Upper lobe of left lung (tissue), 6 donors: ENCODE measurements at places on chromosomes 4 and X. TPM values are rescaled to one million over a fixed set of nuclear protein-coding genes. Genes with fewer than 3 reads are reported as not detected.
A peak's percentile ranks its signal among the peaks of the same experiment; 100 is the strongest.

GRCh38 chr4:140673729-140674128 lies 82.5 kb downstream of the TBC1D9 start:
- no peak overlapping the region for H3K27ac ChIP-seq
- H3K4me1 ChIP-seq, result no peaks in the 10 kb centered on the region
- DNase-seq, result no peak
- H3K4me3 ChIP-seq, result no peak overlapping the region

- no peaks in the 10 kb centered on the region for H3K27me3 ChIP-seq
- no peaks in the 10 kb centered on the region for H3K36me3 ChIP-seq
- DNase-seq, result no peak
- H3K4me3 ChIP-seq, result no peak overlapping the region
- no peaks in the 10 kb centered on the region for H3K4me1 ChIP-seq
Observed at GRCh38 chr4:115054836-115055235, 58.6 kb downstream of the NDST4 start.

- H3K36me3 ChIP-seq, result no peaks in the 10 kb centered on the region
- peak overlapping the region; percentile 14 for H3K27ac ChIP-seq
- DNase-seq, result no peak
- no peaks in the 10 kb centered on the region for H3K4me1 ChIP-seq
Observed at GRCh38 chr4:158051401-158052235, 121.2 kb downstream of the GASK1B start.

- no peak overlapping the region for H3K4me3 ChIP-seq
- DNase-seq, result no peak
- H3K27ac ChIP-seq, result no peak overlapping the region
- H3K27me3 ChIP-seq, result no peaks in the 10 kb centered on the region
- H3K36me3 ChIP-seq, result no peaks in the 10 kb centered on the region
Observed at GRCh38 chrX:115437841-115438595, 123.0 kb upstream of the PLS3 start.

GRCh38 chrX:153637121-153638040 lies 9.6 kb upstream of the DUSP9 start:
- no peaks in the 10 kb centered on the region for H3K36me3 ChIP-seq
- H3K27me3 ChIP-seq, result peaks cover 3% of the 10 kb centered on the region

The TMSB15C gene
- not detected for total RNA-seq

The CXXC4 gene
- 1.2 TPM for total RNA-seq

The NCAPG gene
- 2.1 TPM for total RNA-seq

The GPR119 gene
- total RNA-seq, result not detected

- H3K27ac ChIP-seq, result no peak overlapping the region
- no peaks in the 10 kb centered on the region for H3K27me3 ChIP-seq
- DNase-seq, result no peak
- H3K36me3 ChIP-seq, result no peaks in the 10 kb centered on the region
Observed at GRCh38 chrX:368811-369562, 17.7 kb downstream of the PPP2R3B start.

DNA sequence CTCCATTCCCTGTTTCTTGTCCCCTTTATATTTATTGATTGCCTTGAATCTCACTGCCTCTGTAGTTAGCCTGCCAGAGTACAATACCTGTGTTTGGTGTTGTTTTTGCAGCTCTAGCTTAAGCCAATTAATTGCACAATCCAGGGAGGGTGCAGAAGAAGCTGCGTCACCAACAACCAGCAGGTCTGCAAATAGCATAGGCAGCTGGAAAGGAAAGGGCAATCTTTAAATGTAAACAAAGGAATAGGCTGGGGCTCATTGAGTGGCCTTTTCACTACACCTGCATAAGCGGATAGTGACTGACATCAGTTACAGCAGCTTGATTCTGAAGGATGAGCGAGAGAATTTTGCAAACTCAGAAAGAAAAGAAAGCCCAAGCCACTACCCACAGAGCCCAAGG lies 106.8 kb upstream of the RAI2 start:
- peak; percentile 31 for DNase-seq
- H3K4me1 ChIP-seq, result no peaks in the 10 kb centered on the region
- no peaks in the 10 kb centered on the region for H3K36me3 ChIP-seq
- H3K4me3 ChIP-seq, result no peak overlapping the region
- no peaks in the 10 kb centered on the region for H3K27me3 ChIP-seq

GRCh38 chrX:100649550-100650356 lies 5.8 kb downstream of the SRPX2 start:
- DNase-seq, result no peak
- H3K27me3 ChIP-seq, result no peaks in the 10 kb centered on the region
- no peaks in the 10 kb centered on the region for H3K4me1 ChIP-seq
- H3K36me3 ChIP-seq, result no peaks in the 10 kb centered on the region
- H3K4me3 ChIP-seq, result no peak overlapping the region

The XAGE1A gene
- total RNA-seq, result 0.54 TPM

DNA sequence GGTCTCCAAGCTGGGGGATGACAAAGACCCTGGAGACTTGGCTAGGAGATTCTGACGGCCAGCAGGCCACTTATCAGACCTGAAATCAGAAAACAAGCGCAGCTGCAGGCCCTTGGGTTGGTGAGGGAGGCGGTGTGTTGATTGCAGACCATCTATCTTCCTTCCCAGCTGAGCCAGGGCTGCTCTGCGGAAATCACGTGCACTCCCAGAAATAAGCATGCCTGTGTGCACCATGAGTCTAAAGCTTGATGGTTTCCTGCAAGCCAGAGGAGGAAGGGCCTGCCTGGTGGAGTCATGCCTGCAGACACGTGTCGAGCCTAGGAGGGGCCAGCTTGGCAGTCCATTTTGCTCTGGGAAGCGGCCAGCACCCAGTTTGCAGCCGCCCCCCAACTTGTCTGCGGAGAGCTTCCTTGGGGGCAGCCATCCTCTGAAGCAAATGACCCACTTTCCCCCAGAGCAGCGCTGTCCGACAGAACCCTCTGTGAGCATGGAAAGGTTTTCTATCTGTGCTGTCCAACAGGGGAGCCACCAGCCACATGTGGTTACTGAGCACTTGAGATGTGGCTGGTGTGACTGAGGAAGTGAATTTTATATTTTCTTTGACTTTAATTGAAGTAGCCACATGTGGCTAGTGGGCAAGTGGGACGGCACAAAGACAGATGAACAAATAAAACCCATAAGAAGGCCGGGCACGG lies 175.7 kb upstream of the BCOR start:
- no peaks in the 10 kb centered on the region for H3K27me3 ChIP-seq
- no peak for DNase-seq
- no peaks in the 10 kb centered on the region for H3K4me1 ChIP-seq
- H3K27ac ChIP-seq, result no peak overlapping the region

GRCh38 chrX:21799767-21800166 lies 39.6 kb upstream of the MBTPS2 start:
- DNase-seq, result no peak
- no peak overlapping the region for H3K4me3 ChIP-seq
- H3K27ac ChIP-seq, result no peak overlapping the region
- no peaks in the 10 kb centered on the region for H3K36me3 ChIP-seq
- no peaks in the 10 kb centered on the region for H3K27me3 ChIP-seq

DNA sequence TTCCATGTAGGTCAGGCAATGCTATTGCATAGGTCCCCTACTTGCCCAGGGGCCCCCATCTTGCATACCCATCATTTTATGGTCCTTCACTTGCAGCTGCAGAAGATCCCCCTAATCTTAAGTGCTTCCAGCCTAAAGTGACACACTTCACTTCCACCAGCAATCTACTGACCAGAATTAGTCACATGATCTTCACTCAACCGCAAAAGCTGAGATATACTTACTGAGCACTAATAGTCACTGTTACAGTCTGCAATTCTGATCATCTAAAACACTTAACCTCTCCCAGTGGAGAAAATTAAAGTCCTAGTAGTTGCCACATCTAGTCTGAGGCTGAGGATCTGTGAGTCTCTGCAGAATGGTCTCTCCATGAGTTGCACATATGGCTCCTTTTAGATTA lies 82.1 kb downstream of the AREG start:
- H3K4me1 ChIP-seq, result no peaks in the 10 kb centered on the region
- H3K27ac ChIP-seq, result no peak overlapping the region
- H3K4me3 ChIP-seq, result no peak overlapping the region
- DNase-seq, result no peak

- H3K4me1 ChIP-seq, result peaks cover 10% of the 10 kb centered on the region
- H3K27ac ChIP-seq, result peak overlapping the region; percentile 14
- no peak overlapping the region for H3K4me3 ChIP-seq
- no peaks in the 10 kb centered on the region for H3K36me3 ChIP-seq
- peak; percentile 67 for DNase-seq
Observed at GRCh38 chr4:15149839-15150592, 147.7 kb downstream of the CPEB2 start.

The TMEM156 gene
- 1.6 TPM for total RNA-seq

GRCh38 chrX:106415276-106415895 lies 196.4 kb upstream of the RADX start:
- no peaks in the 10 kb centered on the region for H3K4me1 ChIP-seq
- H3K4me3 ChIP-seq, result no peak overlapping the region
- H3K36me3 ChIP-seq, result no peaks in the 10 kb centered on the region

- no peak overlapping the region for H3K4me3 ChIP-seq
- no peak overlapping the region for H3K27ac ChIP-seq
- H3K36me3 ChIP-seq, result no peaks in the 10 kb centered on the region
Observed at GRCh38 chr4:104915373-104915772, 231.3 kb upstream of the TET2 start.
